ENCODE measurements at places on chromosomes 1 and 21. TPM values are rescaled to one million over a fixed set of nuclear protein-coding genes. Genes with fewer than 3 reads are reported as not detected.

The ZFP69B gene
- total RNA-seq = 4.2 TPM

The OR10J1 gene
- total RNA-seq = not detected

The HPCAL4 gene
- total RNA-seq = not detected

The PTCH2 gene
- 0.31 TPM for total RNA-seq

The SERTAD4 gene
- total RNA-seq = 5.3 TPM

The IVL gene
- total RNA-seq = 2.1 TPM

The KRTAP10-3 gene
- not detected for total RNA-seq

Measured in foreskin keratinocyte (primary cell).